ENCODE measurements at places on chromosomes 2 and 18. TPM values are rescaled to one million over a fixed set of nuclear protein-coding genes. Genes with fewer than 3 reads are reported as not detected.

RAB27B gene
- total RNA-seq, result 20.1 TPM

MDH1 gene
- total RNA-seq, result 254 TPM

TUBB8B gene
- total RNA-seq, result not detected

COL3A1 gene
- 0.27 TPM for total RNA-seq

HOXD1 gene
- total RNA-seq, result 0.20 TPM

PDCL3 gene
- total RNA-seq, result 36.6 TPM

PIGN gene
- 10.0 TPM for total RNA-seq

APLF gene
- 0.64 TPM for total RNA-seq

AGXT gene
- total RNA-seq, result not detected

CSRNP3 gene
- not detected for total RNA-seq

FAP gene
- not detected for total RNA-seq

CRYGC gene
- not detected for total RNA-seq

FNDC4 gene
- 4.6 TPM for total RNA-seq

KHK gene
- total RNA-seq, result 12.4 TPM

CLHC1 gene
- 3.1 TPM for total RNA-seq

ANKRD62 gene
- total RNA-seq, result not detected

RAD51AP2 gene
- total RNA-seq, result not detected

APOB gene
- total RNA-seq, result not detected

NT5DC4 gene
- not detected for total RNA-seq

SOWAHC gene
- 16.3 TPM for total RNA-seq

ERBB4 gene
- total RNA-seq, result not detected

IGFBP2 gene
- total RNA-seq, result 70.0 TPM

DES gene
- 0.17 TPM for total RNA-seq

NDC80 gene
- 11.2 TPM for total RNA-seq

LCT gene
- total RNA-seq, result 0.05 TPM

PLCL1 gene
- total RNA-seq, result not detected

FOXD4L1 gene
- total RNA-seq, result 0.64 TPM

PMAIP1 gene
- total RNA-seq, result 14.9 TPM

CNTNAP5 gene
- not detected for total RNA-seq

AP1S3 gene
- 25.2 TPM for total RNA-seq

CDH19 gene
- total RNA-seq, result 2.3 TPM

C2orf15 gene
- 0.40 TPM for total RNA-seq

ALK gene
- total RNA-seq, result not detected

CAPN14 gene
- not detected for total RNA-seq

ACOXL gene
- not detected for total RNA-seq

STPG4 gene
- total RNA-seq, result 0.12 TPM

NIF3L1 gene
- total RNA-seq, result 45.8 TPM

MSTN gene
- not detected for total RNA-seq

ABCG8 gene
- not detected for total RNA-seq

DYNAP gene
- total RNA-seq, result not detected

ACKR3 gene
- total RNA-seq, result 32.3 TPM

DPY30 gene
- total RNA-seq, result 108 TPM

RGPD8 gene
- total RNA-seq, result 4.6 TPM

TMEM198 gene
- total RNA-seq, result 1.2 TPM

C1QL2 gene
- total RNA-seq, result 0.18 TPM

KLHL30 gene
- 0.06 TPM for total RNA-seq

FTCDNL1 gene
- total RNA-seq, result 2.3 TPM

CDK5R2 gene
- total RNA-seq, result 2.2 TPM

CRYGD gene
- not detected for total RNA-seq

MAPK4 gene
- 0.16 TPM for total RNA-seq

MDH1B gene
- 1.6 TPM for total RNA-seq

LYPD6B gene
- total RNA-seq, result not detected

All from A549 treated with CpdA at 1 μM for 4 hours (cell line).